ENCODE measurements at places on chromosomes 4 and X. TPM values are rescaled to one million over a fixed set of nuclear protein-coding genes. Genes with fewer than 3 reads are reported as not detected.

Gene PNPLA4
- 7.6 TPM for total RNA-seq

Gene CXCL6
- total RNA-seq = 47.2 TPM

Gene PHKA1
- total RNA-seq = 21.1 TPM

Gene BMX
- 0.30 TPM for total RNA-seq

Gene PASD1
- total RNA-seq = not detected

Gene RPS6KA6
- 5.7 TPM for total RNA-seq

Gene ZNF711
- total RNA-seq = 6.1 TPM

Gene GPR50
- not detected for total RNA-seq

Gene TLR2
- 0.55 TPM for total RNA-seq

Gene PAGE1
- not detected for total RNA-seq

Gene FGF13
- not detected for total RNA-seq

Gene DCAF12L1
- total RNA-seq = not detected

Gene MAGEA9B
- not detected for total RNA-seq

Gene RBMXL3
- not detected for total RNA-seq

Gene DGAT2L6
- total RNA-seq = not detected

Gene RBM47
- total RNA-seq = 3.2 TPM

Gene GPM6B
- not detected for total RNA-seq

Gene ADRA2C
- total RNA-seq = 2.6 TPM

Gene ACE2
- total RNA-seq = not detected

Gene KIT
- total RNA-seq = 1.5 TPM

Gene SSX4
- not detected for total RNA-seq

Gene XAGE1A
- not detected for total RNA-seq

Gene TCP11X2
- not detected for total RNA-seq

Gene P2RY8
- under 0.01 TPM for total RNA-seq

Gene SMIM10
- total RNA-seq = 1.8 TPM

Gene NDST4
- total RNA-seq = not detected

Gene STPG2
- 0.05 TPM for total RNA-seq

Gene MBNL3
- total RNA-seq = 0.30 TPM

Gene CWH43
- total RNA-seq = not detected

Gene GAGE1
- not detected for total RNA-seq

Gene GK
- total RNA-seq = 5.2 TPM

Gene PHEX
- total RNA-seq = 0.37 TPM

Gene NSG1
- total RNA-seq = 1.2 TPM

Gene DMRTC1
- not detected for total RNA-seq

Gene CCNB3
- 0.30 TPM for total RNA-seq

All from smooth muscle cell of the umbilical artery (primary cell).